ENCODE measurements at places on chromosomes 5 and 9.

DNA sequence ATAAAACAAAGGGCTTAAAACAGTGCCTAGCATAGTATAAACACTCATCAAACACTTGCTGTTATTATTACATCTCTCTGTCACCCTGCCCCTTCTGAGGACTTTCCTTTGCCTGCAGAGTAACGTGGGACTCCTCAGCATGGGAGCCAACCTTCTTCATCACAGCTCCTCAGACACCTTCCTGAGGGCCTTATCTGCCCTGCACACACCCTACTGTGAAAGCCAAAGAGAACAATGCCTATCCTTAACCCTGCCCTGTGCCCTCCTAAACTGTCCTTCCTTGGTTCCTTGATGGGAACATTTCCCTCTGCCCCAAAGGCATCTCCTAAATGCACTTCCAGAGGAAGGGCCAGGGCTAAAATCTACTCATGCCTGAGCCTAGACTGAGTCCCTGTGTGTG lies 20.6 kb upstream of the HAND1 start:
- DNase-seq, result no peak

- DNase-seq, result no peak
Measured at GRCh38 chr5:21806943-21807342, 1046.2 kb downstream of the CDH12 start.

- no peak for DNase-seq
Measured at GRCh38 chr9:120443489-120443888, 136.5 kb downstream of the CDK5RAP2 start.

- no peak for DNase-seq
Measured at GRCh38 chr5:163766936-163767670, 261.7 kb downstream of the MAT2B start.

DNA sequence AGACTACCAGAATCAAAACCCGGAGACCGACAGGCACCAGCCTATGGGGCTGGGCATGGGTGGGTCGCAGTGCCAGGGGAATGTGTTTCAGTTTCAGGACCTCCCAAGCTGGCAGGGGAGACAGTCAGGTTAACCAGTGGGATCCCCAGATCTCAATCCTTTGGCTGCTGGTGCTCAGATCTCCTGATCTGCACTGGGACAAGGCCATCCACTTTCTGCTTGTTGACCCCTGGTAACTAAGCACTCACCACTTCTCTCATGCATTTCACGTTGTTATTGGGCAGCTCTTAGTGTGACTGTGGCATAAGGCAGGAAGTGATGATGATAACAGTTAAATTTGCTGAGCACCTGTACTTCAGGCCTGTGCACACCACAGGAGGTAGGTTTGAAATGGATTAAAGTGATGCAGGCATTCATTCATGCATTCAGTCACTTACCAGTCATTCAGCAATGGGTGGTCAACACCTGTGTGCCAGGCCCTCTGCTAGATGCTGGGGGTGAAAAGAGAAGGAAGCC lies 42.1 kb upstream of the STXBP1 start:
- DNase-seq, result no peak

- no peak for DNase-seq
Measured at GRCh38 chr5:38837416-38837815, 8.4 kb upstream of the OSMR start.

GRCh38 chr5:86757824-86758223 lies 140.1 kb downstream of the COX7C start:
- DNase-seq, result no peak

GRCh38 chr9:69955536-69956355 lies 87.9 kb upstream of the MAMDC2 start:
- DNase-seq, result no peak

DNA sequence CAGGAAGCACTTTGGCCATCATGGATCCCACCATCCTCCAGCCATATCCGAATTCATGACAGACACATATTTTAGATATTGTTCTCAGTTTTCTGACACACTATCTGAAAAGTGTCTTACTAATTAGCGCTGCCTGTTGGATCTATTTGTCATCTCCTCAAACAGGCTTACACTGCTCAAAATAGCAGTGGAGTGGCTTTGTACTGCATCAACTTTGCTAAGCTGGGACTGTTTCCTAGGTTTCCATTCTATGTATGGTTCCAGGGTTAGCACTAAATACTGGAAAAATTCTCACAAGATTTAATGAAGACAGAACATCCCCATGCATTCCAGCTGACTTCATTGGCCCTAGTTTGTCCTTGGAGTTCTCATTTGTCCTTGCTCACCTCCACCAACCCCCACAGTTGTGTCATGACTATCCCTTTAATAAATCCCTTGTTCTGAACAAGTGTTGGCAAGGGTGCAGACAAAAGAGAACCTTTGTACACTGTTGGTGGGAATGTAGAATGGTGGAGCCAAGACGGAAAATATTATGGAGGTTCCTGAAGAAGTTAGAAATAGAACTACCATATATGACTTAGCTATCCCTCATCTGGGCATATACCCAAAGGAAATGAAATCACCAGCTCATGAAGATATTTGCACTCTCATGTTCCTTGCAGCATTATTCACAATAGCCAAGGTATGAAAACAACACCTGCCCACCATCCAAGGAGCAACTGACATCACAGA lies 136.5 kb upstream of the RAI14 start:
- DNase-seq, result no peak

DNA sequence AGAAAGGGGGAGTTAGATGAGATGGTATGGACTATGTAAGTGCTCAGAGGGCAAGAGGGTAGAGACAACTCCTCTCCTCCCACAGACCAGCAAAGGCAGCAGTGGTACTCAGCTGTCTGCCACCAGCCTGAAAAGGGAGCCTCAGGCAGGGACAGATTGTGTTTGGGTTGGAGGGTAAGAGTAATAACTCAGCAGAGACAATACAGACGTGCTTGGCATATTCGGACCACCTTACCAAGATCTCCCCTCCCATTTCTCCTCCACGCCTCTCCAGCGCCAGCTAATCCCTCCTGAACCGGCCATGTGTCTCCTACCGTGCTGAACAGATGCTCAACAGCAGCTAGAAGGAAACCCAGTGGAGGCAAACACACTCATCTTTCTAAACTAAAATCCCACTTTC lies 180.8 kb downstream of the ASTN2 start:
- no peak for DNase-seq

DNA sequence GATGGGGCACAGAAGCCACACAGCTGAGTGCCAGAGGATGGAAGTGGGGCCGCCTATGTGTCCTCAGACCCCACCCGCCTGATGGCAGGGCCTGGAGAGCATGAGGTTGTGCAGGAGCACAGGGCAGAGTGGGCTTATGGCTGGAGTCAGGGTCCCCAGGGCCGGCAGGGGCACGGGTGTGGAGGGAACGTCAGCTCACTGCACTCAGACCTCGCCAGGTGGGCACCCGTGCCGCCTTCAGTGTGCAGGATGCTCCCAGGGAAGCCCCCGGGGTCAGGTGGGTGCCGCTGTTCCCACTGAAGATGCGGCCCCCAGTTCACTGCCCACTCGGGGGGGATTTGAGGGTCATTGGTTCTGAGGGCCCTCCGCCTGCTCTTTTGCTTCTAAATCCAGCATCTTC lies 34.9 kb downstream of the EXOC3 start:
- no peak for DNase-seq

DNA sequence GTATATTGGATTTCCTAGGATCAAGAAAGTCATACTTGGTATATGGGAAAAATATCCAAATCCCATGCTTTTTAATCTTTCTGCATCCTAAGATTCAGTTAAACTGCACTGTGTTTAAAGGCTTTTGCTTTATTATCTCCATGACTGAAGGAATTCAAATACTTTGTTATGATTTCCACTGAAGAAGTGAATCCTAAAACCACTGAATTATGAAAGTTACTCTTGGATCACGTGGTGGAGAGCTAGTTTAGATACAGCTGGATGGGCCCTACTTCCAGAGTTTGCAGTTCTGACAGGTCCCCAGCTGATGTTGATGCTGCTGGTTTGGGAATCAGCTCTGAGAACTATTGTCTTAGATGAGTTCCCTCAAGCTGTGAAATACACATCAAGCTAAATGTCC lies 5.0 kb downstream of the DAB2 start:
- DNase-seq, result no peak

DNA sequence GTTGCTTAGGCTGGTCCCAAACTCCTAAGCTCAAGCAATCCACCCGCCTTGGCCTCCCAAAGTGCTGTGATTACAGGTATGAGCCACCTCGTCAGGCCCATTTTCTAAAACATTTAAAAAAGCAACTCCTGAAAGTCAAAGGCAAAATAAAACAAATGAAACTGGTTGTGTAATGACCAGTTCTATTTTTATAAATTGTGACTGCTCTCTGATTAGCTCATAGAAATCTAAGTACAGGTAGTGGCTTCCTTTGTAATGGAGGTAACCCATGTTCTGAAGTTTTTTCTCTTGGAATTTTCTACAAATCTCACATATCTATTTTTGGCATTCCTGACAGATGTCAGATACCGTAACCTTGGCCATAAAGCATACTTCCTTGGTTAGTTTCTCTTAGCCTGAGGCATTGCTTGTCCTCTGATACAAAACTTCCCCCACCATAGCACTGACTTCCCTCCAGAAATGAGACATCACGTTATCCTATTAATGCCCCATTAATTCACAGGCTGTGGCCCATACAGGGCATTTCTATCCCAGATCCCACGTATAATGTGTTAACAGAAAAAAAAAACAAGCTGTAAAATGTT lies 14.1 kb upstream of the AK3 start:
- no peak for DNase-seq

GRCh38 chr5:18932081-18932480 lies 1055.9 kb downstream of the CDH18 start:
- DNase-seq, result no peak

DNA sequence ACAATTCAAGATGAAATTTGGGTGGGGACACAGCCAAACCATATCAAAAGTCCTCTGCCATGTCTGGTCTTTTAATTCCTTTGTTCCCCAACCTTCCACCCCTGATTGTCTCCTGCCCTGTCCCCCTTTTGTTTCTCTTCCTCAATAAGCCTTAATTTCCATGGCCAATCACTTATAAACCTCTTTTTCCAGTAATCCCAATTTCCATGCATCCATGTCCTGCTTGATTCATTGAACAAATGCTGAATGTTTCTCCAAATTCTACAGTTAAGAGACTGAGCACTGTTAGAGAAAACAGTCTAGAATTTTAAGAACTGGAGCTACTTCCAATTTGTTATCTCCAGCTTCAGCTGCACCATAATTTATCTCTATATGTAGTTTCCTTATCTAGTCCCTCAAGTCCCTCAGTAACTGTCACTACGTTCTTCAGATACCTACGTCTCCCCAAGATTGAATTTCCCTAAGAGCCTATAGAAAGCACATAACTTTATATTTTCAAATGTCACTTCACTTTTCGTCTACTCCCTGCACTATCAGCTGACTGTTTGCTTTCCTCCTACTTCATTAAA lies 34.2 kb downstream of the TARS1 start:
- no peak for DNase-seq

DNA sequence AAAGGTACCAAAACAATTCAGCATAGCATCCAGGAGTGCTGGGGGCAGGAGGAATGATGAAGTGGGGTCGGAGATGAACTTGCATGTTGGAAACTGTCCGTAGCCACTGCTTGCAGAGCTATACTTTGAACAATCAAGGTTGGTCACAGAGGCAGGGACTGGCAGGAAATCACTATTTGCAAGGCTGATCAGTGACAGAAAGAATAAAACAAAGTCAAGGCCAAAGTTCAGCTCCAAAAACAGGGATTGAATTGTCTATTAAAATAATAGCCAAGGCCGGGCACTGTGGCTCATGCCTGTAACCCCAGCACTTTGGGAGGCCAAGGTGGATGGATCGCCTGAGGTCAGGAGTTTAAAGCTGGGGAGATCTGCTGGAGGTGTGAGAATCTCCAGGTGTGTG lies 18.7 kb upstream of the SPRY4 start:
- DNase-seq, result no peak

DNA sequence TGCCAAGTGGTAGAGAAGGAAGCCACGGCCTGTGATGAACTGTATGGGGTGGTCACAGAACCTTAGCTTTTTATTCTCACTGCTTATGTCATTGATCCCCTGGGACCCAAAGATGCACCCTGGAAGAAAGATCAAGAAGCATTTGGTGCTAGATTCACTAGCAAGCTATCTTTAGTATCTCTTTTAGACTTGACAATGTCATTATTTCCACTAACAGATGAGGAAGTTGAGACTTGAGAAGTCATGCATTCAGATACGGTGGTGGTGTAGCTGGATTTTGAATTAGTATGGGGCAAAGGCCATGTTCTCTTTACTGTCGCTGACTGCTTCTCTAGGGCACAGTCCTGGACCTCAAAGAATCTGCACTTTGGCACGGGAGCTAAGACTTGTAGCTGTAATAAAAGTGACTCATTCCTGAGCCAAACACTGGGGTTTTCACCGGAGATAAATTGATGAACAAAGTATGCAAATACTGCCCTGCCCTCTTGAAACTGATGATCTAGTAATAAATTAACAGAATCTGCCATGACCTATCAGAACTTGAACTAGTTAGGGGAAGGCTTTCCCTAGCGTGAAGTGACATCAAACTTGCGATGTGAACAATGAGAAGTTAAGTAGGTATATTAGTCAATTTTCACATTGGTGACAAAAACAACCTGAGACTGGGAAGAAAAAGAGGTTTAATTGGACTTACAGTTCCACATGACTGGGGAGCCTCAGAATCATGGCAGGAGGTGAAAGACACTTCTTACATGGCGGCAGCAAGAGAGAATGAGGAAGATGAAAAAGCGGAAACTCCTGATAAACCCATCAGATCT lies 5.4 kb downstream of the GDA start:
- DNase-seq, result no peak

DNA sequence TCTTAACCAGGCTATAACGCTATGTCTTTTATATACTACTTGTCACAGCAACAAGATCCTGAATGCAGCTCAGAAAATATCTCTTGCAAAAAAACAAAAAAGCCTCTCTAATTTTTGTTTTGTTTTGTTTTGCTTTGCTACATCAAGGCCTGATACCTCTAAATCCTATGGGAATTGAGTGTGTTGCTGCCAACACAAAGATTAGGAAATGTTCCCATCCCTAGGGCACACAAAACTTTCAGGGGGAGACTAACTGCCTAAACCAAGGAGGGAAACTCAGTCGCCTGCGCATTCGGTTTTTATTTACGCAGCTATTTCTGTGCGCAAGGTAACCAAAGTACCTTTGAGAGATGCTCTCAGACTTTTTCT lies 1.7 kb downstream of the SSBP2 start:
- DNase-seq, result no peak
